Stimulated activated memory B cell treated with anti-CD40 and anti-IgM and Interleukin-4, amounts not matched to agents 10 μg/mL and 1 μg/mL and 100 μg/mL, for 72 hours (primary cell): ENCODE measurements at places on chromosomes 13 and 19.

- no peak for ATAC-seq
Observed at GRCh38 chr19:49553451-49554271, 25.9 kb downstream of the RCN3 start.

DNA sequence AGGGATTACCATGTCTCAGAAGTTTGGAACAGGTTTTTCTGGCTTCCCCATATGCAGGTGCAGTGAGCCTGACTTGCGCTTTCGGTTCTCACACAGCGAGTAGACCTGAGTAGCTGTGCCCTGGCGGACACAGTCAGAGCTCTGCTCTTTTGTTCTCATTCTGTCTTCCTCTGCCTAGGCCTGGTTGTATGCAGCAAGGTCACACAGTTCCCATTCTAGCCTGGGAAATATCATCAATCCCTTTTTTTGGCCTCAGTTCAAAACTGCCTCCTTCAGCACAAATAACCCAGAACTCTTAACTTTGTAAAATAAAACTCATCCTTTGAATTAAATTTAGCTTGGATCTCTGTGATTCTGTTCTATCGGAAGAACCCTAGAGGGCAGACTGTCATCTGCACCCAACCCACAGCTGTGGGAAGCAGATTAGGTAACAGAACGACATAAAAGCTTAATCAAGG, 10.2 kb downstream of the OXGR1 start:
- peak; percentile 81 for ATAC-seq

DNA sequence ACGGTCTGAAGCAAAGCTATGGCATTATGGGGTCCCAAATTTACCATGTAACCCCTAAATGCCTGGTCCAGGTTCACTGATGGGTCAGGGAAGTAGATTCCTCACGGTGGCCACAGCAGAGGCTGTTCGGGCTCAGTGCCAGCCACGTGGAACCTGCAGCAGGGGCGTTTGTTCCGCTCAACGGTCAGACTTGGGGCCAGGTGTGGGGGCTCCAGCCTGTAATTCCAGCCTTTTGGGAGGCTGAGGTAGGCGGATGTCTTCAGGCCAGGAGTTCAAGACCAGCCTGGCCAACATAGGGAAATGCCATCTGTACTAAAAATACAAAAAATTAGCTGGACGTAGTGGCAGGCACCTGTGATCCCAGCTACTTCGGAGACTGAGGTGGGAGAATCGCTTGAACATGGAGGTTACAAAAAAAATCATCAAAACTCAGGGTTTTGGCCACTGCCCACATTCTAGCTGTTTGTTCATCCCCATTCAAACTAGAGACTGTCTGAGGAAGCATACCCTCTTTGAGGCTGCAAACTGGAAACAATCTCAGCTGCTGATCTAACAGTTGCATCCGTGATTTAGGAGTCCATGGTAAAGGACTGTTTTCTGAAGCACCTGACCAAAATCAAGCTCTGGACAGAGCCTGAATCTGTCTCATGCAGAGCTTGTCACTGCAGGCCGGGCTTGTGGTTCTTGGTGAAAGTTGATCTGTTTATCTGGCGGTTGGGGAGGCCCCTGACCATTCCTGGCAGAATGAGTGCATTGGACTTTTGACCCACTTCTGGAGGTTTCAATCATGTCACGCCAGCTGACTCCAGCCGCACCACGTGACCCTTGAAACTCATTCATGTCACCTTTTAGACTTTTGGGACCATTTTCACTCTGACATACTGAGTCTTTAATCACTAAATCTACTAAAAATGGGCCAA, 30.2 kb upstream of the ZNF331 start:
- ATAC-seq = no peak

DNA sequence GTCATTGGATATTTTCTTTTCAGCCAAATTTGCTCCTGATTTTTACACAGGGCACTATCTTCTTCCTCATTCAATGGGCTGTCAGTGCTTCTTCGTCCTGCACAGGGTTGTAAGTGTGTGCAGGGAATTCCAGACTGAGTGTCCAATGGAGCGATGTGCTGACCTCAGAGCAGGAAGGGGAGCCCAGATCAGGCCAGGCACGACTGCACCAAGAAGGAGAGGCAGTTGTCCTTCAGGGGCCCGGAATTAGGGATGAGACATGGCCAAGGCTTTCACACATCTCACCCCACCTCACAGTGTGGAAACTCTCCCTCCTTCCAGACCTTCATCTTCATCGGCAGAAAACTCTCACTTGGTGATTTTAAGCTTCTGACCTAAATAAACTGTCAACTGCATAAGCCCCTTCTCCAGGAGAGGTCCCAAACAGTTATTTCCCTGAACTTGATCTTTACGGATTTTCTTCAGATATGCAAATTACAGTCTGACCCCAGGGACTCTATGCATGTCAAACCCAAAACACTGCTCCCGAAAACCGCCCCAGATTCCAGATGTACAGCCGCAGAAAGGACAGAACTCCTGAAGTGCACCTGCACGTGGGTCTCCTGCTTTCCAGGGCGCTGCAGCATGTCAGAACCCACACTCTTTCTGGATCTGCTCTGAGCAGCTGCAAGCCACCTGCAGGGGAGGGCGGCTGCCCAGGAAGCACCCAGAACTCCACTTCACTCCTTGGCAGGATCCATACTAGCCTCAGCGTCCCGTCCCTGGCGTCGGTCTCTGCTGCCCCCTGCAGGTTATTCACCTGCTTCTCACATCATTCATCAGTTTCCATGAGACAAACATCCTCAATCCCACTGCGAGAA, 625 bp upstream of the ZNF20 start:
- peak; percentile 82 for ATAC-seq

DNA sequence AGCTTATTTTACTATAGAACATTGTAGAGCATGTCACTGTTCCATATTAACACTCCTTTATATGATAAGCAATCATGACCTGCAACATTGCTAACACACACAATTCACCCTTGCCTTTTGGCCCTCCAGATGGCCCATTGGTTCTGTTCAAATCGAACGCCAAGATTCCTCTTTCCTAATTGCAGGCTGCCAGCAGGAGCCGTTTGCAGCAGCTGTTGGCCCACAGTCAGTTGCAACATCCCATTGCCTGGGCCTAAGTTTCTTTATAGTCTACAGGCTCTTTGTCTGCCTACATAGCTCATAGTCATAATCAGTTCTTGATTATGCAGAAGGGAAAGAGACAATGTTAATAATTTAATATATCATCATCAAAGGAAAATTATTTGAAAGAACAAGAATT, 37.6 kb downstream of the KCTD12 start:
- no peak for ATAC-seq

GRCh38 chr13:27424246-27425157, at the start of gene GTF3A:
Gene GTF3A, plus strand, starts transcription at chr13:27424619.
- peak; percentile 88 for ATAC-seq

DNA sequence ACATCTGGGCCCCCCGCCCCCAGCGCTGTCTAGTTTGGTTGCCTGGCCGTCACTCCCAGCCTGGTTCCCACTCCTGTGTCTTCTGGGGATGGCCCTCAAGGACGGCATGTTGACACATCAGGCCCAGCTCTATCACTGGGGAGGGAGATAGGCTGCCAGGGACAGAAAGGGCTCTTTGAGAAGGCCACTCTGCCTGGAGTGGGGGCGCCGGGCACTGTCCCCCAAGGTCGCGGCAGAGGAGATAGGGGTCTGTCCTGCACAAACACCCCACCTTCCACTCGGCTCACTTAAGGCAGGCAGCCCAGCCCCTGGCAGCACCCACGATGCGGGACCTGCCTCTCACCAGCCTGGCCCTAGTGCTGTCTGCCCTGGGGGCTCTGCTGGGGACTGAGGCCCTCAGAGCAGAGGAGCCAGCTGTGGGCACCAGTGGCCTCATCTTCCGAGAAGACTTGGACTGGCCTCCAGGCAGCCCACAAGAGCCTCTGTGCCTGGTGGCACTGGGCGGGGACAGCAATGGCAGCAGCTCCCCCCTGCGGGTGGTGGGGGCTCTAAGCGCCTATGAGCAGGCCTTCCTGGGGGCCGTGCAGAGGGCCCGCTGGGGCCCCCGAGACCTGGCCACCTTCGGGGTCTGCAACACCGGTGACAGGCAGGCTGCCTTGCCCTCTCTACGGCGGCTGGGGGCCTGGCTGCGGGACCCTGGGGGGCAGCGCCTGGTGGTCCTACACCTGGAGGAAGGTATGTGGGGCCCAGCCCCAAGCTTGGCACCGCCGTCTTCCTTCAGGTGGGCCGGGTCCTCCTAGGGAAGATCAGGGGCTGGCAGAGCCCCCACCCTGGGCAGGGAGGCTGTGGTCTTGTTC, at the start of gene AMH:
Gene AMH, plus strand, starts transcription at position 314 of the 857 bp plus-strand sequence. Its CDS starts 10 bp downstream, at position 324.
- no peak for ATAC-seq

DNA sequence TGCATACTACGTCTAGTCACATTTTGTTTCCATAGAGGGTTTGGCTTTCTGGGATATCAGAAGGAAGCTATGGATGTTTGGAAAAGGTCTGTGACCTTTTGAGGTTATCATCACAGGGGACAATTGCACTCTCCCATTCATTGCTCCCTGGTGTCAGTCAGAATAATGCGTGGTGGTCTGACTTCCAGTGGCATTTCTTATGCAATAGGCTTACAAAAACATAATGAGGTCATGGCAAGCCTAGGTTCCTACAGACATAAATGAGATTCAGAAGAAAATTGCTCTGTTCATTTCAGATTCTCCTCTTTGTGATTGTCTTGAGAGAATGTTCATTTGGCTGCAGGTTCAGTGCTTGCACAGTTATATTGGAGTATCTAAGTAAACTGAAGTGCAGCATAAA, 54.6 kb downstream of the ARHGAP35 start:
- ATAC-seq = no peak

DNA sequence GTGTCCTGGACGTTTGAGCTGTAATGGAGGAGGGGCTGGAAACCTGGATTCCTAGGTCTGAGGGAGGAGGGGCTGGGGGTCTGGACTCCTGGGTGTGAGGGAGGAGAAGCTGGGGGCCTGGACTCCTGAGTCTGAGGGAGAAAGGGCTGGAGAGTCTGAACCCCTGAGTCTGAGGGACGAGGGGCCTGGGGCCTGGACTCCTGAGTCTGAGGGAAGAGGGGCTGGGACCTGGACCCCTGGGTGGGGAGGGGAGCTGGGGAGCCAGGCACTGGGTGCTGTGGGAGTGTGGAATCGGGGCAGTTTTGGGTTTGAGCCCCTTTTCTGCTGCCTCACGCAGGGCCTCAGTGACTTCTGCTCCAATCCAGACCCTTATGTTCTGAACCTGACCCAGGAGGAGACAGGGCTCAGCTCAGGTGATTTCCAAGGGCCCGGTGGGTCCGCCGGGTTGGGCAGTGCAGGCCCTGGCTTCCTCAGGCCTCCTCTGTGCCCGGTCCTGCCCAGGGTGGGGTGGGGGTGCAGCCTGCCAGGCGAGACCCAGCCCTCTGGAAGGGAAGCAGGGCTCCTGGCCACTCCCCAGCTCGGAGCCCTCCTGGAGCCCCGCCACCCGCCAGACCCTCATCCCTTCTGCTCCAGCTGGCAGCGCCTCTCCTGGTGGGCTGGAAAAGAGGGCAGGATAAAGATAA, 14.4 kb downstream of the TTYH1 start:
- ATAC-seq = no peak

GRCh38 chr13:90867336-90867683, 480.2 kb upstream of the MIR17HG start:
- no peak for ATAC-seq
